HepG2 (cell line): ENCODE measurements at places on chromosomes 6 and 20.
A peak's percentile ranks its signal among the peaks of the same experiment; 100 is the strongest.

GRCh38 chr6:113598786-113599185 lies 258.4 kb upstream of the MARCKS start:
- DNase-seq: no peak

DNA sequence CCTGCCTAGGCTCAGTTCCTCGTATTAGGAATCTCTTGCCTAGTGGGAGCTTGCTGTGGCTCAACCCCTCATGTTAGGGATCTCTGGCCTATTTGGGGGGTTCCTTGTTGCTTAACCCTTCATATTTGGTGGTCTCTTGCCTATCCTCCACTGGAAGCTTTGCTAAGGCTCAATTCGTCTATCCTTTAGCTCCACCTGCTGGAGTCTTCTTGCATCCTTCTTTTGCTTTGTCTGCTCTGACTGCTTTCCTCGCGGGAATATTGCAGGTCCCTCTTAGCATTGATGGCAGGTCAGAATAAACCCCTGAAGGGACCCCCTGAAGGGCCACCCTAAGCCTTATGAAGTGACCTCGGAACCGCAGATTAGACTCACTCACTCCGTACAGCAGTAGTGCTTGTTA lies 203.0 kb upstream of the TBX18 start:
- DNase-seq: peak; percentile 52

- DNase-seq: no peak
Measured at GRCh38 chr6:85363870-85364269, 86.0 kb upstream of the NT5E start.

DNA sequence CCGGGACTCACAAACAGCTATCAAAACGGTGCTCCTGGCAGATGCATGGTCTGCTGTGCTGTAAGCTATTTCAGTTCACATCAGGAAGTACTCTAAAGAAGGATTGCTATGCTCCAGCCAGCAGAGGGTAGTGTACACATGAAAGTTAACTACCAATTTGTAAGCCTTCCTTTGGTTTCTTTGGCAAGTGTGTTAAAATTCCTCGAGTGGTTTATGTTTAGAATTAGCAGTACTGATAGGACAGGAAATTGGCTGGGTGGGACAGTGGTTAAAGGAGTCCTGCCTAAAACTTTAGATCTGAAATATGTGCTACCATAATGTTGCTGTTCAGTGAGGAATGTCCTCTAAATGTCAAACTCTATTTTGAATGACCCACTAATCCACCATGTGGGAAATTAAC lies 47.4 kb downstream of the TRMT11 start:
- peak; percentile 68 for DNase-seq

DNA sequence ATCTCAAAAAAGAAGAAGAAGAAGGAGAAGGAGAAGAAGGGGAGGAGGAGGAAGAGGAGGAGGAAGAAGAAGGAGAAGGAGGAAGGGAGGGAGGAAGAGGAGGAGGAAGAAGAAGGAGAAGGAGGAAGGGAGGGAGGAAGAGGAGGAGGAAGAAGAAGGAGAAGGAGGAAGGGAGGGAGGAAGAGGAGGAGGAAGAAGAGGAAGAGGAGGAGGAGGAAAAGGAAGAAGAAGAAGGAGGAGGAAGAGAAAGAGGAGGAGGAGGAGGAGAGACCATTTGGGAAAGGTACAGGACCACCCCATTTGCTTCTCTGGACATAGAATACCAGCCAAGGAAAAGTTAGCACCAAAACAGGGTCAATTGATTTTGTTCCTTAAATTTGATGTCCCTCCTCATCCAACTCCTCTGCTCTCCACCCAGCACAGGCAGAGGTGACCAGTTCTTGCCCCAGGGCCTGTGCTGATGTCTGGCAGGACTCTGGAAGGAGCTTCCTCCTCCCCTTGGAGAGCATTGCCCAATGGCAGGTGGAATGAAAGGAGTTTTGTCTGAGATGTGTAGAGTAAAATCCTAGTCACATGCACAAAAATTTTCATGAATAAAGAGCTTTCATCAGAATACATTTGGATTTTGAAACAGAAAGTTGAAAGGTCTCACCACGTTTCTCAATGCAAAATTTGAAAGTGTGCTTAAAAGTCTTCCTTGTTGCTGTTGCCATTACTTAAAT lies 182.9 kb downstream of the LY86 start:
- DNase-seq: no peak

- DNase-seq: no peak
Measured at GRCh38 chr20:52616629-52617028, 355.5 kb upstream of the TSHZ2 start.

DNA sequence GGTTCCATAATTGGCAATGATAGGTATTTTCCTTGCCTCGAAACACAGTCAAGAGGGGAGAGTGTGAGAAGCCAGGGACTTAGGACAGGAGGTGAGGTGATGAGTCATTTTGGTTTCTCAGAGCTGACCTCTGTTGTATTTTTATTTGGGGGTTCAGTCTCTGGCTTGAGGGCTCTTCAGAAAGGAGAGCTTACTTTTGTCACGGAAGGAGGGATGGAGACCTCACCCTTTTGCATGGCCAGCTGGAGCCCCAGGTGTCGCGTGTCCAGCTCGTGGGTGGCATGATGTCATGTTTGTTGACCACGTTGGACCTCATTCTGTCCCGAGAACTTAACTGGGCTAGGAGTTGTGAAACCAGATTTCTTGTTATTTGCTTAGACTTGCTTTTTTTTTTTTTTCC lies 293.9 kb downstream of the QKI start:
- no peak for DNase-seq
